ENCODE measurements at places on chromosomes 11 and 22.

GRCh38 chr22:49933236-49934159, 15.1 kb downstream of the CRELD2 start:
- DNase-seq: no peak

DNA sequence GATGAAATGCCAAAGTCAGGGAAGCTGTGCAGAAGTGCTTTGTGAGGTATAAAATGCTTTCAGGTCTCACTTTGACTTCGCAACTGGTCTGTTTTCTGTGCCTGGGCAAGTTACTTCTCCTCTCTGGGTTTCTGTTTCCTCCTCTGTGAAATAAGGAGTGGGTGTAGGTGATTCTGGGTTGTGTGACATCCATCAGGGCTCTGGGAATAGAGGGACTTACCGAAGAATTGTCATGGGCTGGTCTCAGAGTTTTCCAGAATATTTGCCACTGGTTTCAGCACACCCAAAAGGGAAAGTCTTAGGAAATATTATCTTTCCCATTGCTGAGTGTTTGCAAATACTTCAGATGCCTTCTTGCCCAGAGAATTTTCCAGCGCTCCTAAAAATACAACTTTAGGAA, 118.4 kb downstream of the KIAA1671 start:
- no peak for DNase-seq

- no peak for DNase-seq
Observed at GRCh38 chr11:122893131-122893530, 10.6 kb downstream of the JHY start.

DNA sequence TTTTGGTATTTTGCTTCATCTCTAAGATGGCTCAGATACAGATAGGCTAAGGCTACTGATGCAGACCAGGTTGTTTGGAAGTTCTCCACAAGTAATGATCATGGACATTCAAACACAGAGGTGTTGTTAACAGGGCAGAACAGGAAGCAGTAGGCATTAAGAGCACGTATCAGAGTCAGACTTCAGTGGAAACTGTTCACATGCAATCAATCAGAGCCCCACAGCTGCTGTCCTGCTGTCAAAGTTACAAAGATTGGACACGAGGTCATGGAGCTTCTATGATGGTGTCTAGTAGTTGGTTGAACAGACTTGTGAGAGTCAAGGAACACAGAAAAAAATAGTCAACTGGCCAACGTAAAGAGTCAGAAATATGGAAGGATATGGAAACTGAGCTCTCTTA, 19.8 kb downstream of the OR10D3 start:
- DNase-seq: no peak

- no peak for DNase-seq
Observed at GRCh38 chr11:76184551-76184993, 21.7 kb downstream of the WNT11 start.

GRCh38 chr11:110947096-110947495, 234.9 kb upstream of the ARHGAP20 start:
- DNase-seq: no peak

GRCh38 chr11:120722524-120722923, 211.0 kb downstream of the GRIK4 start:
- DNase-seq: no peak

DNA sequence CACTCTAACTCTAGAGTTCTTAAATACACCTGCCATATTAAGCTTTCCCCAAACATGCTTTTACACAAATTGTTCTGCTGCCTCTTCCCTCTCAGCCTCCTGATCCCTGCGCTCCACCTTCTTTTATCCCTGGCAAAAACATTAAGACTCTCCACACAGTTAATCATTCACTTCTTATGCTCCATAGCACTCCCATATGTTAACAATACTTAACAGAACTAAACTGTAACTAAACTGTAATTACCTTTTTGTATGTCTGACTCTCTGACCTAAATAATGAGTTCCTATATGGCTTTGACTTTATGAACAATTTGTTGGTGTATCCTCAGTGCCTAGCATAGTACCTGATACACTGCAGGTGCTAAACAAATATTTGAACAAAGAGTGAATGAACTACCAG, 71.8 kb downstream of the BTBD10 start:
- DNase-seq: no peak

- DNase-seq: no peak
Observed at GRCh38 chr11:71338801-71339395, 86.5 kb upstream of the SHANK2 start.

GRCh38 chr22:50248196-50249081, 2.6 kb downstream of the HDAC10 start:
- no peak for DNase-seq

GRCh38 chr11:134349109-134349801, 17.5 kb downstream of the GLB1L2 start:
- no peak for DNase-seq

DNA sequence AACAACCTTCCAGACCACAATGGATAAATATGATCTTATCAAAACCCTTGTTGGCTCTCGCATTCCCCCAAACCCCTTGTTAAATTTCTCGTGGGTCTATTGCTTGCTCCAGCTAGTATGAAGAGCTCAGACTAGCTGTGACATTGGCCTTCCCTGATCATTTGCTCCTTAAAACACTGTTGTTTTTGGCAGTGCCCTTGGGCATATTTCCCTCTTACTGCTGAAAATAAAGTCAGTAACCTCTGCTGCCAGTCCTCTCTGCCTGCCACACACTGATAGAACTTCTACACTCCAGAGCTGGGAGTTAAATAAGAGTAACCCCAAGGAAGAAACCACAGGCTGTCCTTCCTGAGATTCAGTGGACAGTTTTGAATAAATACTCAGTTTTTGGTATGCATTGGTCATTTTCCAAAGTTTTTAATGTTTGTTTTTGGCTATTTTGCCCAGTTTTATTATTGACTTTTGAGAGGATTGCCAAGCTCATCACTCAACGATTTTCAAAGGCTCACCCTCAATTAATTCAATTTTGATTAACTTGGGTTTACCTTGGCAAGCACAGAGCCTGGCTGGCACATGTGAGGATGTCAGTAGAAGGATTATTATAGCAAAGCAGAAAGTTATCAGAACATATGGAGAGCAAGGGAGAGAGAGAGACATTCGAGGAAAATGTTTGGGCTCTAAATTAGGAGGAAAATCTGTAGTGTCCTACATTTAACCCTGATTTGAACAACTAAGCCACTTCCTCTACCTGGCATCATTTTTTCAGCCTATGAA, 84.3 kb upstream of the SYN3 start:
- DNase-seq: no peak

DNA sequence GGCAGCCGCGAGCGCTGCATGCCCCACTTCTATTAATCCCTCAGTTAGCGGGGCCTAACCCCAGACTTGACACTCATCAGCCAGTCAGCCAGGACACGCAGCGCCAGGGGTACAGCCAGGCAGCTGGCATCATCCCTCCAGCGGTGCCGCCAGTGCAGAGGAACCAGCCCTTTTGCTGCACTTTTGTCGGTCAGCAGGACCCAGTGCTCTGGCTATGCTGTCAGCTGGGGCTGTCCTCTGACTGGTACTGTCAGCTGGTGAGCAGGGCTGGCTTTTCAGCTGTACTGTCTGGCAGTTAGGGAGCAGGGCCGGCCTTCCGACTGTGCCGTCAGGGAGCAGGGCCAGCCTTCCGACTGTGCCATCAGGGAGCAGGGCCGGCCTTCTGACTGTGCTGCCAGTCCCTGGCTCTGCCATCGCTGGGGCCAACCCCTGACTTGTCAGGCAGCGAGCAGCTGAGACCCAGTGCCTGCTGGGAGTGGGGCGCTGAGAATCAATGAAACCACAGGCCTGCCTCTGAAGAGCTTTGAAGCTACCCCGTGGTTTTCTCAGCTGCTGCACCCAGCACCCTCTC, 115.4 kb downstream of the KIAA1671 start:
- DNase-seq: peak; percentile 35

DNA sequence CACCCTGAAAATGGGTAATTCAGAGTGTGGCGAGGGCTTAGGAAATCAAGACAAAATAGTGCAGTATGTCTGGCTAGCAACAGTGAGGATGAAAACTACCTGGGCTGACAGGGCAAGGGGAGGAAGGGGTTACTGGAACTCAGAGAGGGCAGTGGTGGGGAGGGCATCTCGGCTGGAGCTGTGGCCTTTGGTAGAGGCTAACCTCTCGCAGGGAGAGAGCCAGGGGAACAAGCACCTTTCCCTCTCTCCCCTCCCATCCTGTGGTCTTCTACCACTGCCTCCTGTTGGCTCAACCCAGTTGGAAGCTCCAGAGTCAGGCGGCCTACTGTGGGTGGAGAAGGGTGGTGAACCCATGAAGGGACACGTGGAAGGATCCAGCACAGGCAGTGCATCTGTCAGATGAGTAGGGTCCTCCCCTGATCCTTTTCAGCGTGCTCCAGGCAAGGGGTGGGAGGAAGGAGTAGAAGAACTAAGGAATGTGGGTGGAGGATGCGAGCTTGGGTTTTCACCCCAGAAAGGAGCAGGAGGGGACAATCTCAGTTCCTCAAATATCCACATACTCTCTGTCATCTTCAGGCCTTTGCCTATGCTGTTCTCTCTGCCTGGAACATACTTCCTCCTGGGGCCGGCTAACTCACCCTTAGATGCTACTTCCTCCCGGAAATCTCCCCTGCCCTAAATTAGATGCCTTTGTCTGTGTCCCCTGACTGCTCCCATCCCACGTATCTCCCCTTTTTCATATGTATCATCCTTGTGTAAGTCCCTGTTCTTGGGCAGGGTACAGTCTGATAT, 6.2 kb upstream of the KCNE3 start:
- no peak for DNase-seq

DNA sequence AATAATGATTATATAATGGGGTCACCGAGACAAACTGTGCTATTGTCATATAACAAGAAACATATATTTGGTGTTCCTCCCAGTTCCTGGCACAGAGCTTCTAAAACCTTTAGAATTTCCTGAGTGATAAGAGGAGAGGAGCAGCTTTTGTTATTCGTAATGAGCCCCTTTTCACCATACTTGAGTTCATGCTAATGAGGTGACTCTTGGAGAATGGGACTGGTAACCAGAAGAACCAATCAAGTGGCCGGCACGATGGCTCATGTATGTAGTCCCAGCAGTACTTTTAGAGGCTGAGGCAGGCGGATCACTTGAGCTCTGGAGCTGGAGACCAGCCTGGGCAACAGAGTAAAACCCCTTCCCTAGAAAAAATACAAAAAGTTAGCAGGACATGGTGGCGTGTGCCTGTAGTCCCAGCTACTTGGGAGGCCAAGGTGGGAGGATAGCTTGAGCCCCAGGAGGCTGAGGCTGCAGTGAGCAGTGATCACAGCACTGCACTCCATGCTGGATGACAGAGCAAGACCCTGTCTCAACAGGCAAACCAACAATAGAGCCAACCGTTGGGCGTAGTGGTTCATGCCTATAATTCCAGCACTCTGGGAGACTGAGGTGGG, 62.7 kb upstream of the FTH1 start:
- DNase-seq: no peak

DNA sequence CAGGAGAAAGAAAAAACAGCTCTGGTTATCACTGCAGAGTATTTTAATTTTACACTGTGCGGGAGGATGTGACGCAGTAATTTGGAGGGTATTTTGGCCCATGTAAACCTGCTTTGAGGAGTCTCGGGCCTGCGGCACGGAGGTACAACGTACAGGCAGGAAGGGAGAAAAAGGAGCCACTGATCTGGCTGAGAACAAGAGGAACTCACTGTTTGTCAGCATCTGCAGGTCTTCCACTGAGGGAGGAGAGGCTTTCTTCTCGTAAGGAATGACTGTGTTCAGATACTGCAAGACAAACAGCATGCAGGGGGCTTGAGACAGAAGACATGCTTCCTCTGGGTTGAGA, 44.0 kb downstream of the FEZ1 start:
- no peak for DNase-seq

- no peak for DNase-seq
Observed at GRCh38 chr11:45362636-45363035, 76.5 kb upstream of the SYT13 start.

DNA sequence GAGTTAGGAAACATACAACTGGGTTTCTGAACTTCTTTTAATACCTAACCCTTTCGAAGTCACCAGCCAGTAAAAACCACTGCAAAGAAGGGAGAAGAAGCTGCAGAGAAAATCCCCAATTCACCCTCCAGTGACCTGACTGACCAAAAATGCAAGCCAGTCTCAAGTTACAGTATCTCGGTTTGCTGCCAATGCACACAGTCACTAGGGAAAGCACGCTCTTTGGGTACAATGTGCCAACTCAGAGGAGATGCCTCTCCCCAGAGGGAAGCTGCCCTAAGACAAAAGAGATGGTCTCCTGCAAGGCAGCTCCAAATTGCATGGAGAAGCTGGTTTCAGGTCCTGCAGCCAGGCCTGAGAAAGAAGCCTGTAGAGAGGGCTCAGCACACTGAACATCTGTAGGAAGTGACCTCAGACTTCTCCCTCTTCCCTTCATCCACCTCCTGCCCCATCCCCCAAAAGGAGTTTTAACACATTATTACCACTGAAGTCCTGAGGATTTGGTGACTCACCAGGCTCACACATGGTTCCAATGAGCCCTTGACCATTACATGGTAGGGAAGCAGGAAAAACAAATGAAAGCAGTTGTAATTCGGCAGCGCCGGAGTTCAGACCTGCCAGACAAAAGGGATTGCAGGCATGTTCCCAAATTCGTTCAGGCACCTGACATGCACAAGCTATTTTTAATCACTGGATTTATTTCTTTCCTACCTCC, 90.1 kb downstream of the ETS1 start:
- peak; percentile 95 for DNase-seq

DNA sequence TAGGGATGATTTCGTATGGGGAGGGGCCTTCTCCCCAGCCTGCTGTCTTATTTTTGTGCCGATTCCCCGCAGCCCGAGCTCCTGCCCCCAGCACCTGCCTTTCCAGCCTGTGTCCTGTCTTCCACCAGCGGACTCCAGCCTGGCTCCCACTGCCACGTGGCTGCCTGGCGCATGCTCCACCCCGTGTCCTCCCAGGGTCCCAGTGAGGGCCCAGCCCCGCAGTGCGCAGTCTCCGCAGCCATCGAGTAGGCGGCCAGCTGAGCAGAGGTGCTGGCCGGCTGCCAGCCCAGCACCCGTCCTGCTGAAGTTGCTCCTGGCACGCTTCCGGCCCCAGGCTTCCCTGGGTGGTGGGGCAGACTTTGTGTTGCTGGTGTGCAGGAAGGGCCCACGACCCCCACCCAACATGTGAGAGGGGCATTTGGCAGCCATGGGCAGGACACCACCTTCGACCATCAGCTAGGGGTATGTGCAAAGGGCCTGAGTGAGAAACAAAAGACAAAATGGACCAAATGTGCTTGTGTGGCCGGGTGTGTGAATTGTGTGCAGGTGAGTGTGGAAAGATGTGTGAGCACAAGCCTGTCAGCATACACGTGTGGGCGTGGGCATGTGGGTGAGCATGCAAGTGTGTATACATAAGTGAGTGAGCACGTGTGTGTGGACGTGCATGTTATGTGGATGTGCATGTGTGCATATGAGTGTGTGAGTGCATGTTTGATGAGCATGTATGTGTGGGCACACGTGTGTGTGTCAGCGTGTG, 55.9 kb downstream of the RTN4R start:
- DNase-seq: no peak

- no peak for DNase-seq
Observed at GRCh38 chr22:20011123-20011992, 5.3 kb downstream of the ARVCF start.

- no peak for DNase-seq
Observed at GRCh38 chr11:79157738-79158137, 283.1 kb downstream of the TENM4 start.

DNA sequence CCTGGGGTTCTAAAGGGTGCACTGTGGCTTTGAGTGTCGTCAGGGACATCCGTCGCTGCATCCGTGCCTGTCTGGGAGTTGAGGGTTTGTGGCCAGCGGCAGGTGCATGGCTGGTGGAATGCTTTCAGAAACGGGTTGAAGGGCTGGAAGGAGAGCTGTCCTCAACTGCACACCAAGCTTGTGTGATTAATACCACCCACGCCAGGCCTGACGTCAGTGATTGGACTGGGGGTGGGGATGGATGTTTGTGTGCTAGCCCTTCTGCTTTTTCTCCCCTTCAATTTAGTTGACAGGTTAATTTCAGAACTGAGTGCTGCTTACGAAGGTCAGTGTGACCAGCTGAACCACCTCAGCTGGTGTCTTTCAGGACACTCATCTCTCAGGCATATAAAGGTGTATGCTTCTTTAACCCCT, 3.2 kb upstream of the GAB2 start:
- DNase-seq: peak; percentile 72
